ENCODE measurements at places on chromosomes 11 and 22.

DNA sequence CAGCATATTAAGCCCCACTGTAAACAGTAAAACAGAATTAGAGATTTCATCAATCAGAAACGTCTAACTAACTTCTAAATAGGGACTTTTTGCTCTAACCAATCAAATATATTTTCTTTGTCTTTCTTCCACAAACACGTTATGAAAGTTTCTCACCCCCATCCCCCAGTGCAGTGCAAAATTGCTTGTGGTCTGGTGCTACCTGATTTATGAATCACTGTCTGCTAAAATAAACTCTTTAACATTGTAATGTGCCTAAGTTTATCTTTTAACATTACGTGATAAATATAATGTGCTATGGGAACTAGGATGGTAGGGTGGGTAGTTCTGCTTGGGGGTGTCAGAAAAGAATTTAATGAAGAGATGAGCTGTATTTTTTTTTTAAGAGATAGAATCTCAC, 47.3 kb upstream of the SLC5A1 start:
- DNase-seq = no peak

DNA sequence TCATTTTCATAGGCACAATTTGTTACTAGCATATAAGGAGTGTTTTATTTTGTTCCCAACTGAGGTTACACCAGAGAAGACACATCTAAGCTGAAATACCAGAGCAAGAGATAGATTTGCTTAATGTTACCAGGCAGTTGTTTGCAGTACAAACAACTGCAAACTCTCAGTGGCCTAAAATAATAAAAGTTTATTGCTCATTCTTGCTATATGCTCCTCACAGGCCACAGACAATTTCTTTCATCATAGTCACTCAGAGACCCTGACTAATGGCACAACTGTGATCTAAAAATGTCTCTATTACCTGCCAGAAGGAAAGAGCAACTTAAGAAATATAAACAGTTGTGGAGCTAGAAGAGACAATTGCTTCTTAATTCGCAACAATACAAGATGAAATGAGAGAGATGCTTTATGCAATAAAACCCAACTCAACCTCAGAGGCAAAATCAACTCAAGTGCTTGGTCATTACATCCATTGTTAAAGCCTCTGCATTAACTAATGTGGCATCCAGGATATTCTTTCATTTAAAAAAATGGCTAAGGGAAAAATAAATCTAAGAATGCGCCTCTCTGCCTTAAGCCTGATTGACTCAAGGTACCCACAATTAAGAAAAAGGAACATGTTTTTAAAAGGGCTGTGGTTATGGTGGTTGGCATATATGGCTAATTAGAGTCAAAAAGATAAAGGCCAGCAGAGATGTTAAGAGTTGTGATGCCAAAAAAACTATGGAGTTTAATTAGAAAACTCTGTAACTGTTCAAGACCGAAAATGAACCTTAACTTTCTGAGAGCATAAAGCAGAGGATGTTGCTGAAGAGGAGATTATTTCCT, 103.7 kb downstream of the CD44 start:
- DNase-seq = no peak

DNA sequence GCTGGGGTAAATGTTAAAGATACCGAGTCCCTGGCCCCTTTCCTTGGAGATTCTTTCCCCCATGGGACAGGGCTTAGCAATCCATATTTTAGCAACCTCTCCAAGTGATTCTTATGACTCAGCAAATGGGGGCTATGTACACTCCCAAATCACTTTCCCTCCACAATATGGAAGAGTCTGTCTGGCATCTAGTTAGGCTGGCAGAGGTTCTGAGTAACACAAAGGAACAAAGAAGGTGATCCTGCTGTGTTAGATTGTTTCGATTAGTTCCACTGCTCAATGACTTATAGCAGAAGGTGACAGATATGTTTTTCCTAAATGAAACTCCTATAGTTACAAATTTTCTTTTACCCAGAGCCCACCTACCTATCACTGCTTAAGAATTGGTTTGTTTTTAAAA, 154.0 kb upstream of the SYT13 start:
- no peak for DNase-seq

- no peak for DNase-seq
These were observed 8.7 kb upstream of the NXPE4 start for GRCh38 chr11:114604179-114604813.

- peak; percentile 54 for DNase-seq
These were observed 73.3 kb upstream of the ZBED5 start for GRCh38 chr11:10930972-10931760.

DNA sequence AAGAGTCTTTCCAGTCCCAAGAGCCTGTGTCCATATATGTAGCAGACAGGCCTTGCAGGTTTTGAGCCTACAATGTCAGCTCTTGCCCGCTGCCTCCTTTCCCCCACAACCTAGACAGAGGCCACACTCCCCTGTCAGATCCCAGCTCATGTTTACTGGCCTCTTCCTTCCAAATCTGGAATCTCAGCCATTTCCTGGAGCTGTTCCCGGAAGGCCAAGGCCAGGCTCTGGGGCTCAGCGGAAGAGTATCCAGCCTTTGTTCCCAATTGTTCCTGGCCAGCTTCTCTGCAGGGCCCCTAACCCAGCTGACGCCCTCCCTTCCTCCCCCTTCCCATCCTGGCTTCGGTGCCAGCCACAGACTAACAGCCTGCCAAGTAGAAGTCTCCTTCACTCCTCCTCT, 1.0 kb upstream of the ROBO4 start:
- no peak for DNase-seq

DNA sequence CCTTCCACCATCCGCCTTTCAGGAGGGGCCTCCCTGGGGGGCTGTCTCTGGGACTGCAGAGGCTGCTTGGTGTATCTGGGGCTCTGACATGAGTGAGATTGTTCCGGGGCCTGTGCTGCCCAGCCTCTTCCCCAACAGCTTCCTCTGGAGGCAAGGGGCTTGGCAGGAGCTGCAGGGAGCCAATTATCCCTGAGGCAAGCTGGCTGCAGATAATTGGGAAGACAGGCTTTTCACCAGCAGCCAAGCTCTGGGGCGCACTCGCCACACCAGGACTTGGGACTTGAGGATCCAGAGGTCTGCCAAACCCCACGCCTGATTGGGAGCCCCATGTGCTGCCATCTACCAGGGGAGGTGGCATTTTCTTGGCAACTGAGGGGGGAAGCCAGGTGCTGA, 15.6 kb upstream of the RTN4R start:
- DNase-seq = no peak

GRCh38 chr22:45129703-45130524, 33.8 kb upstream of the NUP50 start:
- no peak for DNase-seq

GRCh38 chr11:102573851-102574250, 43.3 kb upstream of the MMP7 start:
- no peak for DNase-seq

All from NCI-H1092 treated with DMSO at 0.1 percent for 48 hours (cell line).